ENCODE measurements at places on chromosomes 13 and 19. TPM values are rescaled to one million over a fixed set of nuclear protein-coding genes. Genes with fewer than 3 reads are reported as not detected.

The KCNK6 gene
- 39.4 TPM for total RNA-seq

The LHB gene
- total RNA-seq, result 1.7 TPM

The PPM1N gene
- total RNA-seq, result 1.3 TPM

The TEX29 gene
- total RNA-seq, result not detected

The CEACAM3 gene
- total RNA-seq, result not detected

The EXOC3L2 gene
- total RNA-seq, result 0.19 TPM

The ADGRE2 gene
- total RNA-seq, result 4.8 TPM

The GPR12 gene
- not detected for total RNA-seq

The SIGLEC14 gene
- total RNA-seq, result not detected

The ITM2B gene
- 187 TPM for total RNA-seq

The SELENOV gene
- not detected for total RNA-seq

The ZNF565 gene
- total RNA-seq, result 2.8 TPM
